ENCODE measurements at places on chromosomes 1 and 21.

DNA sequence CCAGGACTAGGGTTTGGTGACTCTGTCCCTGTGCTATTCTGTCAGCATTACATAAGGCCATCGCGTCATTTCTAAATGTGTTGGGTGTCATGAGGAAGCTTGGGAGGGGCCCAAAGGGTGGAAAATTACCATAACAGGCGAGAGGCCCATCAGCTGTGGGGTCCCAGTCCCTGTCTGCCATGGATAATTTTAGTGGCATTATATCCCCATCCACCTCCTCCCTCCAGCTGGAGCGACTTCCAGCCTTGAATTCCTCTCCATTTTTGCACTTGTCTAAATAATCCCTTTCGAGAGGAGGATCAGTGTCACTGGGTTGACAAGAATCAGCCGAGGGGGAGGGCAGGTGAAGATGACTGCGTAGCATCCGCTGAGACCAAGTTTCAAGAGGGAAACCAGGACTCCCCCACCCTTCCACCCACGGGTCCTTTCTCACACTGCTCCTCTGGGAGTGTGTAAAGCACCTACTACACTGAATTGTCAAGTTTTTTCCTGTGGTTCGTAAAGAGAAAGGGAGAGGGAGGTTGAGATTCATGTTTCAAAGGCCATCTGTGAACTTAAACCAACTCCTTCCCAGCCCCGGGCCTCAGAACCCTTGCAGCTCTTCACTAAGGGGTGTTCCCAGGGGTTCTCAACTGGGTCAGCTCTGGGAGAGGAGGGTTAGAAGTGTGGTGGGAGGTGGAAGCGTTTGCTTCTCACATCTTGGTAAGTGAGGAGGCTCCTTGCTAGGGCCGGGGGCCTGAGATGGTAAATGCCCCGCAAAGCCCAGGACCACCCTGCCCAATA lies 29.2 kb downstream of the VASH2 start:
- DNase-seq = peak; percentile 16

- no peak for DNase-seq
Measured at GRCh38 chr21:45261093-45261492, 26.6 kb downstream of the POFUT2 start.

DNA sequence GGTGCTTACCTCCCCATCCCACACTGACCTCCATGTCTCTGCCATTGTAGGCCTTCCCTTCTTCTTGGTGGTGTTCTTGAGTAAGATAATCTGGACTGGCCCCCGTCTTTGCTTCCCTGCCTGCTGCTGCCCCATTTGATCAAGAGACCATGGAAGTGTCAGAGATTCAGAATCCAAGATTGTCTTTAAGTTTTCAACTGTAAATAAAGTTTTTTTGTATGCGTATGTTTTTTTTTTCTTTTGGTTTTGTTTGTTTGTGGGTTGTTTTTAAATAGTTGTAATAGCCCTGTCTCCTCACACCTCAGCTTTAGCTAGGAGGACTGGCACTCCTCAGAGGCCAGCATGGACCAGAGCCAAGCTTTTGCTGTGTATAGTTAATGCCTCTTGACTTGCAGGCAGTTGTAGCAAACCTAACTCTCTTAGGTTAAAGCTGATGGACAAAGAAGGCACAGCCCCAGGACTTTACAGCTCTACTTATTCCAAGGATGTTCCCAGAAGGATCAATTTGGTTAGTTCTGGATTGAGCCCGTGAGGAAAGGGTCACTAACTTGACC lies 5.6 kb upstream of the YBX1 start:
- DNase-seq = no peak

DNA sequence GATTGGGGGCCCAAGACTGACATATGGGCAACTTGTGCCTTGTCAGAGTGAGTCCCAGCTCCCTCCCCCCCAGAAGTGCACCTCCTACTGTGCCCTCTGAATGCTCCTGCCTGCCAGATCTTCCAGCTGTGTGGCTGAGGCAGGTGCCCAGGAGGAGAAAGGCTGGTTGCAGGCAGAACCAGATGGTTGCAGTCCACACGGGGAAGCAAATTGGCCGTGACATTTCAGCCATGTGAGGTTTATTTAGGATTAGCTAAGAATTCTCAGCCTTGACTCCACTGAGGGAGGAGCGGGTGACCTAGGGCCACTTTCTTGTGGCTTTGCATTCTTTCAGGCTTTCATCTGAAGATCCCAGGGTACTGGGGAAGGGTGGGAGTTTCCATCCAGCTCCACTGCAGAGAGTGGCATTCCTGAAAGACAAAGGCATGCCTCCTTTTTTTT lies 33.8 kb downstream of the PEX14 start:
- DNase-seq = no peak

DNA sequence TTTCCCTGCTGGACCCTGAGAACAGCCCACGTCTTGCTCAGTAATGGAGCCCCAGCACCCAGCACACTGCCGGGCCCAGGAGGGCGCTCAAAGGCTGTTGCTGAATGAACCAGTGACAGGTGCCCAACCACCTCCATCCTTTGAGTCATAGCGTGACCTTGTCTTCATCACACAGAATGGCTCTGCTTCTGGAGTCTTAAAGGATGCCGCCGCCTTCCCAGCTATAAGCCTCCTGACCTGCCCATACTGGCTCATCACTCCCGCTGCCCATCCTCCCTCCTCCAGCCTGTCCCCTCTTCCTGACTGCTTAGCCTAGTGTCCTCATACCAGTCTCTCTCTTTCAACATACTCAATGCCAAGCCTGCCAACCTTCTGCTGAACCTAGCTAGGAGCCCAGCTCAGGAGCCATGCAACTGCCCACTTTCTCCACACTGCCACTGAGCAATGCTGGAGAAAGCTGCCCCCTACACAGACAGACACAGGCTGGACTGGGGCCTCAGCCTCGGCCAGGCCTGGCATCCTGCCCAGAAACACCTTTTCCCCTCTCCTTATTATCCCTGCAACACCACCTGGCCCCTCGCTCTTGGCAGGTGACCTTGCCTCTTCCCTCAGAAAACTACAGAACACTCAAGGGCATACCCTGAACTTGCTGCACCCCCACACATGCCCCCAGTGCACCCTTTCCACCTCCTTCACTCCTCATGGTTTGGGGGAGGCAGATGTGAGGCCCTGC lies 14.1 kb downstream of the TTC39A start:
- no peak for DNase-seq

DNA sequence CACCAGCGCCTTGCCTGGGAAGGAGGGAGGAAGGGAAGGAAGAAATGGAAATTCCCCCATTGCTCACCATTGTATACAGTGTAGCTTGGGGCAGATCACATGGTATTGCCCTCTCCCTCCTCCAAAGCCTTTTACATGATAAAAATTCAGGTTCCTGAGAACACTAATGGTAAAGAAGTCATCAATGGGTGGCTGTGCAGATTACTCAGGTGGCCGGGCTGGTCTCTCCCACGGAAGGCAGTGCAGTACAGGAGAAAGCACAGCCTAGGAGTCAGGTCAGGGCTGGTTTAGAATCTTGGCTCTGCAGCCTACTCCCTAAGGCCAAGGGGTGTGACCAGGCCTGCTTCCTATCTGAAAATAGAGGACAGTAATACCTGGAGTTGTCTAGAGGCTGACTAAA lies 107.9 kb downstream of the SUSD4 start:
- no peak for DNase-seq

DNA sequence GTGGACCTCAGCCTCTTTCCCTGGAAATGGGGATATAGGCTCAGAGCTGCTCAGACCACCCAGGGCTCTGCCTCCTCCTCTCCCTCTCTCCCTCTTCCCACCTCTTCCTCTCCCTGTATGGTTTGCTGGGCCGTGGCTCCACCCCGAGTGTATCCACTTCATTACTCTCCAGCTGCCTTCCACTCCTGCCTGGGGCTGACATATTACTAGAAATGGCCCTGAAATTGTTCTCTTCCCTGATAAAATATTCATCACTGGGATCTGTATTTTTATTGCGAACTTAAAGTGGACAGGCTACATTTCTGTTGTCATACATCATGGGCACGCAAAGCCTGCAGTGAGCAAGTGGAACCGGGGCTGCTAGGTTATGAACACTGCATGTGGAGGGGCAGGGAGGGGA lies 225.0 kb downstream of the HHAT start:
- DNase-seq = no peak

DNA sequence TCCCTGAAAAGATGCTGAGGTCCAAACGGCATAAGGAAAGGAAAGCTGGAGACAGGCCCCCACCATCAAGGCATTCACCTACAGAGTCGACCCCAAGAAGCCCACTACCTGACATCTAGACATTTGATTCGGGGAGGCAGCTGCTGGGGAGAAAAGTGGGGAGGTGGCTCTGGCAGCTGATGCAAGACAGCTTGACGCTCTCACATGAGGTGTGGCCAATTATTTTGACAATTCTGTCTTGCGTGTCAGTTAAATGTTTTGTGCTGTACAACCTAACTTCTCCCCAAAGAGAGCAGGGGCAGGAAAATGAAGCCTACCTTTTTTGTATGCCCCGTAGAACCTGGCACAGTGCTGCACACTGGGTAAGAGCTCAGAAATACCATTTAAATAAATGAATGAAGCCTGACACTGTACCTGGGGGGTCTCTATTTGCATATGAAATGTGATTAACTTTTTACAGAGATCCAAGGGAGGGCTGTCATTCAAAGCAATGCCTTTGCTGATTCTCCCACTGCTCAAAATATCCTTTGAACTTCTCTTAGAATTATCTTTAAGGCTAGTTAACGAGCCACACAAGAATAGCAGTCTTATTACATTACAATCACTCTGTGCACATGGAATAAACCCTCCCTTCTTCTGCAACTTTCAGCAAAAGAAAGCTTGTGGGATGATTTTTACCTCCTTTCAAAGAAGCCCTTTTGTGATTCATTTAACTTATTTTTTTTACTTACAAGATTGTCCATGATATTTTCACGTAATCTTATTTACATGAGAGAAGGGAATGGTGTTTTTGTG lies 163.2 kb downstream of the TNR start:
- no peak for DNase-seq

- no peak for DNase-seq
Measured at GRCh38 chr1:3575993-3576392, 35.3 kb downstream of the MEGF6 start.

- peak; percentile 15 for DNase-seq
Measured at GRCh38 chr1:118151312-118151937, 33.6 kb downstream of the SPAG17 start.

- DNase-seq = no peak
Measured at GRCh38 chr1:58318157-58319005, 228.1 kb downstream of the OMA1 start.

- DNase-seq = no peak
Measured at GRCh38 chr1:201715801-201716741, 112.9 kb upstream of the IPO9 start.

GRCh38 chr1:96233422-96233821 lies 488.2 kb upstream of the PTBP2 start:
- DNase-seq = no peak

DNA sequence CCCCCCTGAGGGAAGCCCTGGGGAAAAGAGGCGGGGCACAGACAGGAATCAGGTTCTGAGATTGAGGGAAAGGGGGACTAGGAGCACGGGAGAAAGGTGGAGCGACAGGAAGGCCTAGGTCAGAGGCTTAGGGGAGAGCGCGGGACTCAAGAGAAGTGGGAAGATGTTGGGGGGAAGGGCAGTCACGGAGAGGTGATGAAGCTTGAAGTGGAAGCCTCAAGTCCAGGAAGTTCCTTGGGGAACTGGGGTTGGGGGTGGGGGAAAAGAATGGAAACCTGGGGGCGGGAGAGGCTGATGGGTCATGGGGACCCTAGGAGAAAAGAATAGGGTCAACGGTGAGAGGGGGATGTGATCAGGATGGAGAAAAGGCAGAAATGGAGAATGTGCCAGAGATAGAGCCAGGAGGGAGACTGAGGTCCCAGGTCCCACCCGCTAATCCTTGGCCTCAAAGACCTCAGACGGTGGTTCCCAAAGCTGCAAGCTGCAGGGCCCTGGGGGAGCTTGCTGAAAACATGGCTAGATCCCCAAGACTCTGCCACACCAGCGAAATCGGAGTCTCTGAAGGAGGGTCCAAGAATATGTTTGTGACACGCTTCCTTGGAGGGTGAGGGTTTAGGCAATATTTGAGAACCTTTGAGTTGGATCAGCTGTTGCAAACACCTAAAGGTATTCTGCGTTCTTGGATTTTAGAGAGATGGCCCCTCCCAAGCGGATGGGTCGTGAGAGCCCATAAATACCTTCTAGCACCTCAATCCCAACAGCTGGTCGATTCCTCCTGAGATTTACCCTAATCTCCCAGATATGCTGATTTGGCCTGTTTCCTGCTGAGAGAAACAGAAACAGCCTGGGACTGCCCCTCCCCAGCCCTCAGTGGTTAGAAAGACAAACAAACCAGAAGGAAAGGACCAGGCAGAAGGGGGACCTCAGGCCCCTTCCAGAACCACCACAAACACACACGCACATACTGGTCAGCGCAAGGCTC lies 3.6 kb downstream of the C1orf232 start:
- DNase-seq = no peak

DNA sequence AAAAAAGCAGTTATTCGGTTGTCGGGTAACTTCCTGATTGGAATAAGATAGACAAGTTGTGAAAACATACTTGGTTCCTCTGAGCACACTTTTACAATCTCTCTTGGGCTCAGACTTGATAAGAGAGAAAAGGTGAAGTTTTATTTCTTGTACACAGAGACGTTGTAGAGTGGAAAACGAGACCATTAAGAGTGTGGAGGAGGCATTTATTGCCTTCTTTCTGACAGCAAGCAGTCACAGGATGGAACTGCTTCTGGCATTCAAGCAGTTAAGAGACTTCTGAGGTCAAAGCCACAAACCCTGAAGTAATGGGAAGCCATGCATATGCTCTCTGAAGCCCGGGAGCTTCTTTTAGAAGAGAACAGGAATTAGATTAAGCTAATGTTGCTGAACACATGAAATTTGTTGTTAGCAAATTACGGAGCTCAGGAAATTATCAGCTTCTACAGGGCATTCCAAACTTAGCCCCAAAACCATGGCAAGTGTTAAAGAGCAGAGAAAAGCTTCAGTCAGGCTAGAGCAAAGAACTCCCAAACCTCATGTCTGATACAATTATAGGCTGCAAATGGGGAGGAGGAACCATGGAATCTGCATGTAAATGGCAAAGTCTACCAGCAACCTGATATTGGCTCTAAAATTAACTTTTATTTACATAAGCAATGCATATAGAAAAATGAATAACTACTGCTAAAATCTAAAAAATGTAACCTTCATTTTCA lies 26.0 kb downstream of the S1PR1 start:
- no peak for DNase-seq

DNA sequence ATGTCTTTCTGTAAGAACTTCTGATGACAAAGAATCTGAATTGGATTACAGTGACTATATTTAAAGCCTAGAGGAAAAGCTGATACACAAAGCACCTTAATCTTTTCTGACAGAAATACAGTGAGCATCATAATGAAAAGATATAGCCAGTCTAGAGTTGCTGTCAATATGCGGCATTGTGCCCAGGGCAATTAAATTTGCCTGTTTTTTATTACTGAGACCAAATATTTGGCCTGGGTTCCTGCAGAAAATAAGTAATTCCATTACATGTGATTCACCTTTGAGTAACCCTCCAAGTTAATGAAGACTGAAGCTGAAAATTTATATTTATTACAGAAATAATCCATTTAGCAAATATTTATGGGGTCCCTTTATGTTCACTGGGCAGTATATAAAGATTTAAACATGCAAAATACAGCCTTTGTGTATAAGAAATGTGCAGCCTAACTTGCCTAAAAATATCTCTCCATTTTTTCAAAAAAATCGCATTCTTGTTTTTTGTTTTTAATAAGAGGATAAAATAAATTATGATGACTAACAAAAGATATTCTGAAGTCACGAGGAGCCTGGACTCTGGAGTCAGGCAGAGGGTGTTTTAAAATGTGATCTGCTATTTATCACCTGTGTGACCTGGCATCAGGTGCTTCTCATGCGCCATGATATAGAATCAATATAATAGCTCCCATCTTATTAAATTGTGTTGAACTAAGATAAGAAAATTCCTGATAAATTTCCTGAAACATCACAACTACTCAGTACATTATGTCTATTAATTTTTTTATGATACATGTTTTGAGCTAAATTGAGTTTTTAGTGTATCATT lies 83.6 kb downstream of the SGIP1 start:
- DNase-seq = no peak

GRCh38 chr1:66434096-66434495 lies 99.9 kb upstream of the SGIP1 start:
- no peak for DNase-seq

All from stimulated activated CD4-positive, alpha-beta T cell treated with anti-CD3 and anti-CD28 coated beads, Interleukin-1b, Interleukin-23, amount 100 ng/mL, for 48 hours (primary cell).